ENCODE measurements at places on chromosomes 2 and 18.

GRCh38 chr2:85611217-85611704 is 605 bp downstream of the C2orf68 start:
- H3K4me3 ChIP-seq, result peak overlapping the region; percentile 98
- peak overlapping the region; percentile 89 for H3K27ac ChIP-seq
- H3K4me1 ChIP-seq, result peaks cover 12% of the 10 kb centered on the region

- H3K36me3 ChIP-seq, result no peaks in the 10 kb centered on the region
- H3K27ac ChIP-seq, result no peak overlapping the region
- DNase-seq, result no peak
- H3K27me3 ChIP-seq, result peaks cover 9% of the 10 kb centered on the region
Observed at GRCh38 chr2:152062125-152063091, 36.4 kb downstream of the CACNB4 start.

DNA sequence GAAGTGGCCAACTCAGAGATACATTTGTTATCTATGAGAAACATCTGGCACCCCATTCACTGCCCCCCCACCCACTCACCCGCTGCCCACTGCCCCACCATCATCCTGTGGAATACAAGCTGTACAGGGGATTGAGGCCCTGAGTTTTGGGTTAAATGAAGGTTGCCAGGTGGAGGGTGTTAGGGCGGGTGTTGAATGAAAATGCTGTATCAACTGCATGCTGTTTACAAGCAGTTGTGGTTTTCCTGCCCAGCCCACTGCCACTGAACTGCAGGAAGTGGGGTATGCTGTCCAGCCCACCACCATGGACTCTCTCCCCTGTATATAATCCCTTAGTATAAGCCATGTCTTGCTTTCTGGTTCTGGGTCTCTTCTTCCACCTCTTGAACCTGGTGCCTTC is 481.9 kb downstream of the METTL4 start:
- H3K36me3 ChIP-seq, result no peaks in the 10 kb centered on the region
- H3K27ac ChIP-seq, result no peak overlapping the region
- H3K4me1 ChIP-seq, result peaks cover 5% of the 10 kb centered on the region
- H3K27me3 ChIP-seq, result peaks cover 2% of the 10 kb centered on the region

DNA sequence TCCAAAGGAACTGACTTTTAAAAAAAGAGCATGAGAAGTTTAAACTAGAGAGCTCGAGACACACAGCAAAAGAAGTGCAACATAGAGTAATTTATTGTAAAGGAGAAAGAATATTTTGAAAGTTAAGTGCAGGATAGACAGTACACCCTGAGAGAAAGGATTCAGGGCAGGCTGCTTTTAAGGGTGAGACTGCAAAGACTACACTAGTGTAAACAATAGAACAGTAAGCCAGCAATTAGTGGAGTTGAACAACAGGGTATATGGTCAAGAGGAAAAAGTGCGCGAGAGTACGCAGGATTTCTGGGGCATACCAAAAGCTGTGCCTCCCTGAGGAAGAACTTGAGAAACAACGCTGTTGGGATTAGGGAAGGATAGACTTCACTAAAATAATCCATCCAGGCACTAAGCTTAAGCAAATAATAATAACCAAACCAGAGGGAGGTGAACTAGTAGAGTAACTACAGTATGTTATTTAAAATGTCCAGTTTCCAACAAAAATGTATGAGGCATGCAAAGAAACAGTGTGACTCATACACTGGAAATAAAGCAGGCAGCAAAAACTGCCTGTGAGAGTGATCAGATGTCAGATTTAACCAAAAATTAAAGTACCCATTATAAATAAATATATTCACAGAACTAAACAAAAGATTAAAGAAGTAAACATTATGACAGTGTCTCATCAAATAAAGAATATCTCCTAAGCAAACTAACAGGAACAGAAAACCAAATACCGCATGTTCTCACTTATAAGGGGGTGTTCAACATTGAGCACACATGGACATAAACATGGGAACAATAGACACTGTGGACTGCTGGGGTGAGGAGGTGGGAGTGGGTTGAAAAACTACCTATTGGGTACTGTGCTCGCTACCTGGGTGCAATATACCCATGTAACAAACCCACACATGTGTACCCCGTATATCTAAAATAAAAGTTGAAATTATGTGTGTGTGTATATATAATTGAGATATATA is 40.5 kb upstream of the EMILIN2 start:
- peaks cover 21% of the 10 kb centered on the region for H3K36me3 ChIP-seq
- H3K27me3 ChIP-seq, result no peaks in the 10 kb centered on the region
- no peak overlapping the region for H3K27ac ChIP-seq
- H3K4me3 ChIP-seq, result no peak overlapping the region
- H3K4me1 ChIP-seq, result no peaks in the 10 kb centered on the region

DNA sequence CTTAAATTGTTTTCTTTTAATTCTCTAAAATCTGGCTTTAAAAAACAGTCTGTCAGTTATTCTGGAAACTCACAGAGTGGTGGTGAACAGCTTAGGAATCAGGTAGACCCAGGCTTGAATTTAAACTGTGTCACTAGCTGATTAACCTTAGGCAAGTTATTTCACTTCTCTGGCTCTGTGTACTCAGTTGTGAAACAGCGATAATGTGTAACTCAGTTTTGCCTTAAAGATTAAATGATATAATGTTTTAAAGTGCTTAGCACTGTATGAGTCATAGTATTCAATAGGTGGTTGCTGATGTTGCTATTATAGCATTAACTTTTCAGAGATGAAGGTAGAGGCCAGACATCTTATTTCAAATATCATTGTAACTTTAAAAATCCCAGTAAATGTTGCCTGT is 40.7 kb downstream of the PKP4 start:
- DNase-seq, result no peak
- no peaks in the 10 kb centered on the region for H3K27me3 ChIP-seq
- H3K4me3 ChIP-seq, result no peak overlapping the region
- H3K4me1 ChIP-seq, result peaks cover 7% of the 10 kb centered on the region

GRCh38 chr2:190948671-190949070 is 65.3 kb downstream of the STAT1 start:
- no peak overlapping the region for H3K27ac ChIP-seq
- H3K4me3 ChIP-seq, result no peak overlapping the region
- no peaks in the 10 kb centered on the region for H3K27me3 ChIP-seq
- no peaks in the 10 kb centered on the region for H3K36me3 ChIP-seq
- no peak for DNase-seq

- H3K27me3 ChIP-seq, result no peaks in the 10 kb centered on the region
- no peak overlapping the region for H3K4me3 ChIP-seq
- no peak overlapping the region for H3K27ac ChIP-seq
- DNase-seq, result no peak
Observed at GRCh38 chr2:40220177-40220925, 231.5 kb downstream of the SLC8A1 start.

DNA sequence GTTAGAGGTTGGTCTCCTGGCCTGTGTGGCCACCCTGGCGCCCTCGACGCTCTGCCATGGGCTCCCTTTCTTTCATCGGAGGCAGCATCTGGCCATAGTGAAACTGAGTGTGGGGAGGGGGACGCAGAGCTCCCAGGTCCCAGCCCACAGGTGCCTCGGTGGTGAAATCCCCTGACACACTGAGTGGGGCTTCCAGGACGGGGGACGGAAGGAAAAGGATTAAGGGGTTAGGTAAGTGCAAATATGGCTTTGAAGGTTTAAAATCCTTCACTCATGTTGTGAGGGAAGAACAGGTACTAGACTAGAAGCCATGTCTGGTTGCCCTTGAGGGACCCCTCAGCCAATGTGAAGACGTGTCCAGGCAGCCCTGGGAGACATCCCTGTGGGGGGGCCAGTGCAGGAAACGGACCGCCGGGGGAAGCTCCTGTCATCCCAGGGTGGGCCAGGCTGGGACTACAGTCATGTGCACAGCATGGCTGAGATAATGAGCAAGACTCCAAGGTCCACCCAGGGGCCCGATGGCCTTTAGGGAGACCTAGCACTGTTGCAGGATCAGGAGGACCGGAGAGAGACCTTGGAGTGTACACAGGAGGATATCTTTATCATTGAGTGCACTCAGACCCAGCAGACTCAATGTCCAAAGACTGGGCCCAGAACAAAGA is 36.3 kb downstream of the RTP5 start:
- H3K36me3 ChIP-seq, result no peaks in the 10 kb centered on the region
- no peak overlapping the region for H3K27ac ChIP-seq
- H3K4me3 ChIP-seq, result no peak overlapping the region
- peaks cover 1% of the 10 kb centered on the region for H3K27me3 ChIP-seq
- DNase-seq, result no peak

GRCh38 chr18:71729611-71730010 is 814.5 kb downstream of the CBLN2 start:
- no peaks in the 10 kb centered on the region for H3K4me1 ChIP-seq
- H3K4me3 ChIP-seq, result no peak overlapping the region
- H3K27me3 ChIP-seq, result no peaks in the 10 kb centered on the region
- H3K36me3 ChIP-seq, result no peaks in the 10 kb centered on the region

DNA sequence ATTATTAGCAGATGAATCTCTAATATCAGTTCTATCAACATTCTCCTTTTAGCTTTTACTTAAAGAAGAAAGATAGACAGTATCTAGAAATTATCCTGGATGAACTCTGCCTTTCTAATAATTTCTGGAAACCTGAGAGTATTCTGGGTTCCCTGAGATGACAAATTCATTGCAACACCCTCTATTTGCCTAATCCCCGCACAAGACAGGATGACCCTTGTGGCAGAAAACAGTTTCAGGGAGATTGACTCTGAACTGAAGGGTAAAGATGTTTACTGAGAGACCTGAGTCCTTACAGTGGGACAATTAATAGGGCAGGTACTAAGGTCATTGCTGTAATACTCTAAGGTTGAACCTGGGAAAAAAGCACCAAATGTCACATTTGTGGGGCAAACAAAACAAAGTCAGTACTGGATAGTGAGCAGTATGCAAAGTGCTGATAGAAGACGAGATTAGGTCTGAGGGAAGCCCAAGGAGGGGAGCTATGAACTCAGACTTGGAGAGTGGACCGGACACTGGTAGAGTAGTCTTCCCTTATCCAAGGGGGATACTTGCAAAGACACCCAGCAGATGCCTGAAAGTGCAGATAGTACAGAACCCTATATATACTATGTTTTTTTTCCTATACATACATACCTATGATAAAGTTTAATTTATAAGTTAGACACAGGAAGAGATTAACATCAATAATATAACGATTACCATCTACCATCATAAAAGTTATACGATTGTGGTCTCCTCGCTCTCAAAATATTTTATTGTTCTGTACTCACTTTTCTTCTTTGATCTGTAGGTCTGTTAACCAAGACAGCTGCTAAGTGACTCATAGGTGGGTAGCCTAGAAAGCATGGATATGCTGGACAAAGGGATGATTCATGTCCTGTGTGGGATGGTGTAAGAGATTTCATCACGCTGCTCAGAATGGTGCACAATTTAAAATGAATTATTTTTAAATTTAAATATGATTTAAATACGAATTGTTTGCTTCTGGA is 148.3 kb upstream of the KLHL14 start:
- no peaks in the 10 kb centered on the region for H3K4me1 ChIP-seq
- H3K36me3 ChIP-seq, result no peaks in the 10 kb centered on the region
- DNase-seq, result no peak
- H3K27ac ChIP-seq, result no peak overlapping the region
- no peak overlapping the region for H3K4me3 ChIP-seq

DNA sequence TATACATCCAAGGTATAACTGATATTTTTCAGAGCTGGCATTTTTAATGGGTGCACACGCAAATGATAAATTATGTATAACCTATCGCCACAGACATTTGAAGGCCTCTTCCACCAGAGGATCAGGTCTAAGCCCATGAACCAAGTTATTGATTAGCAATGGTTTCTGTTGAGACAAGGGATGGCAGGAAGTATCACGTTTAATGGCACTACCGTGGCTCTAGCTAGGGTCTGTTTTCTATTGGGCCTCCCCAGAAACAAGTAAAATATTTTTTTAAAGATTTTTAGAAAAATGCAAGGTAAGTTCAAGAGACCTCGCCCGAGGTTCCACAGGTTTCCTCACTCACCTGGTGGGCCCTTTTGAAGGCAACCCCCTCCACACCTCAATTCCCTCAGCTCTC is 667 bp downstream of the GFPT1 start:
- DNase-seq, result no peak
- H3K27ac ChIP-seq, result peak overlapping the region; percentile 81
- no peaks in the 10 kb centered on the region for H3K27me3 ChIP-seq
- H3K36me3 ChIP-seq, result peaks cover 9% of the 10 kb centered on the region

DNA sequence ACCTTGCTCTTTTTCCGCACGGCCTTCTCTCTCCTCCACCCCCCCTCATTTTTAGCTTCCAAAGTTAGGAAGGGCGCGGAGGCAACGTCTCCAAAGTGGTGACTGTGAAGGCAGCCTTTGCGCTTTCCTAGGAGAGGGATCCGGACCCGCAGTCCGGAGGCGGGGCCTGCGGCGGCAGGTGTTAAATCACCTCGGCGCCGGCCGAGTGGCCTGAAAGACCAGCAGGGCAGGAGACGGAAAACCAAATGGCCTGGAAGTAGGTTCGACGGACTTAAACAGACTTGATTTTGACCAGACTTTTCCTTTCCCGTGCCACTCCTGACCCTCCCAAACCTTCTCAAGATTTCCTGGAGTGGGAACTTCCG is 615 bp downstream of the GORASP2 start:
- peak; percentile 36 for DNase-seq
- H3K36me3 ChIP-seq, result peaks cover 20% of the 10 kb centered on the region
- peaks cover 46% of the 10 kb centered on the region for H3K4me1 ChIP-seq

- no peak for DNase-seq
- H3K36me3 ChIP-seq, result peaks cover 1% of the 10 kb centered on the region
- peaks cover 36% of the 10 kb centered on the region for H3K4me1 ChIP-seq
- no peak overlapping the region for H3K4me3 ChIP-seq
- H3K27ac ChIP-seq, result no peak overlapping the region
Observed at GRCh38 chr2:205678541-205679142, 3.7 kb upstream of the NRP2 start.
